ENCODE measurements at places on chromosomes 4 and X. TPM values are rescaled to one million over a fixed set of nuclear protein-coding genes. Genes with fewer than 3 reads are reported as not detected.

The CLNK gene
- total RNA-seq: not detected

The KIF4A gene
- 3.5 TPM for total RNA-seq

The CPLX1 gene
- 0.92 TPM for total RNA-seq

The TLR3 gene
- 0.21 TPM for total RNA-seq

The AKAP4 gene
- total RNA-seq: not detected

The TMEM150C gene
- total RNA-seq: 5.6 TPM

DNA sequence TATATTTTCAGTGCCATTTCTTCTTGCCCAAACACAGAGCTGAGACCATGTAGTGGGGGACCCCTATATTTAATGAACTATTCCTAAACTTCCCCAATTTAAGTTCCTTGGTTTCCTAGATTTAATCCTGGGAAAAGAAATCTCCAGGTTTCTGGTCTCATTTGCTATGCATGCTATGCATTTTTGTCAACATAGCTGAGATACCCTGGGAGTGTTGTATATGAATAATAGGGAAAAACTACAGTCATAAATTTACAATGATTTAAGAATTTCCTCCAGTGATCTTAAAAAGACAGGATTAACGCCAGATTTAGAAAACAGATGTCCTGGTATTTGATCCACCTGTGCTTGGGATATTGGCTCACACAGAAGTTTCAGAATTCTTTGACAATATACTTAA, 136.8 kb upstream of the RAPGEF2 start:
- no peak for DNase-seq

- DNase-seq: no peak
Measured at GRCh38 chrX:111129921-111130320, 33.9 kb downstream of the PAK3 start.

DNA sequence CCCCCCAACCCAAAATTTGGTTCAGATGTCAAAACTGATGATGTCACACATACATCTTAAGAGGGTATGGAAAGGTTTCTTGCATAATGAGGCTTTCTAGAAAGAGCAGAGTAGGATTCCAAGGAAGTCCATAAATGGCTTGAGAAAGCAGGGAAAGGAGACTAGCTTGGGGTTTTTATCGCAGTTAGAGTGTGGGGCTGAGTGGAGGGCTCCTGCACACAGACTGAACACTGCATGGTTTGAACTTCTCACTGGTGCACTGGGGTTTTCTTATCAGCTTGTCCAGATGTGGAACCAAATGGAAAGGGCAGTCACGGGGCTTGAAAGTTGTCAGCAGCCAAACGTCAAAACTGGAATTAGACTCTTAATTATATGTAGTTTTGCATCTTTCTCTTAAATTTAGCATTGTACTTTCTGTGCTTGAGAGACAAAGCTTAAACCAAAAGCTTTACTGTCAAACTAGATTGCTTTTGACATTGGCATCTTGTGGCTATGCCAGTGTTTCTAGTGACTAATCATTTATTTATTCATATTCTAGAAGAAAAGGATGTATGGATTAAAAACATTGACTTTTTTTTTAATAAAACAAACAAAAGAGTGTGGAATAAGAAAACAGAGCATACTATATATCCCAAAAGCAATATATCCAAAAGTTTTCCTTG, 78.3 kb upstream of the STIM2 start:
- no peak for DNase-seq

- no peak for DNase-seq
Measured at GRCh38 chr4:128854433-128854832, 44.9 kb downstream of the JADE1 start.

DNA sequence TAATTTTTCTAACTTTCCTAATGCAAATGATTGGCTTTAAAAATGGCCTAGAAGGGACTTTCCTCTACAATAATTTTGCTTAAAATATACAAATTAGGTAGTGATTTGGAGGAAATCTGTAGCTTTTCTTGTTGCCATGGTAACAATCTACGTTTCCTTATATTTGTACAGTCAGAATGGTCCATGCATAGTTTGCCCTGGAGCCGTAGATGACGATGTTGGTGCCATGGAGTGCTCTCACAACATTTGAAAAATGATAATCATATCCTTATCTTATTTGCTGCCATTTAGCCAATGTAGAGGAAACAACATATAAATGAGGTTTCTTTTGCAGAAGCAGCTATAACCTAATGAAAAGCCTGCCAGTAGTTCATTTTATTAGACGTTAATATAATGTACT, 89.0 kb upstream of the NMU start:
- DNase-seq: no peak

DNA sequence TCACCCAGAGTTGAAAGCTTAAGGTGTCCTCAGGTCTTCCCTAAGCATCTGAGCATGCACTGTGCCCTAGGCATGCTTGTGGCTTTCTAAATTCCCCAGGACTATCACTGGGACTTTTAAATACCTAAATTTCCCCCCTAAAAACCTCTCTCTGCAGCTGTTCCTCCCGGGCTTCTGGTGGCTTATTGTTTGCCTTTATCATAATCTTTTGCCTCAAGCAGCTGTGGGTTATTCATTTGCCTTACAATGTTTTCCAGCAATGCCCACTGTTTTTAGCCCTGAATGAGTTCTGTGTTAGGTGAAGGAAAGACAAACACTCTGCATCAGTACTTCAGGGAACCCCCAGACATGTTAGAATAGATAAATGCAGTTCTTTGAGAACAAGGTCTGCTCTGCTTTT, 455.0 kb downstream of the ZIC3 start:
- DNase-seq: no peak

- DNase-seq: no peak
Measured at GRCh38 chr4:75737398-75737797, 13.0 kb downstream of the USO1 start.

- DNase-seq: no peak
Measured at GRCh38 chrX:81957900-81958545, 756.1 kb downstream of the SH3BGRL start.

DNA sequence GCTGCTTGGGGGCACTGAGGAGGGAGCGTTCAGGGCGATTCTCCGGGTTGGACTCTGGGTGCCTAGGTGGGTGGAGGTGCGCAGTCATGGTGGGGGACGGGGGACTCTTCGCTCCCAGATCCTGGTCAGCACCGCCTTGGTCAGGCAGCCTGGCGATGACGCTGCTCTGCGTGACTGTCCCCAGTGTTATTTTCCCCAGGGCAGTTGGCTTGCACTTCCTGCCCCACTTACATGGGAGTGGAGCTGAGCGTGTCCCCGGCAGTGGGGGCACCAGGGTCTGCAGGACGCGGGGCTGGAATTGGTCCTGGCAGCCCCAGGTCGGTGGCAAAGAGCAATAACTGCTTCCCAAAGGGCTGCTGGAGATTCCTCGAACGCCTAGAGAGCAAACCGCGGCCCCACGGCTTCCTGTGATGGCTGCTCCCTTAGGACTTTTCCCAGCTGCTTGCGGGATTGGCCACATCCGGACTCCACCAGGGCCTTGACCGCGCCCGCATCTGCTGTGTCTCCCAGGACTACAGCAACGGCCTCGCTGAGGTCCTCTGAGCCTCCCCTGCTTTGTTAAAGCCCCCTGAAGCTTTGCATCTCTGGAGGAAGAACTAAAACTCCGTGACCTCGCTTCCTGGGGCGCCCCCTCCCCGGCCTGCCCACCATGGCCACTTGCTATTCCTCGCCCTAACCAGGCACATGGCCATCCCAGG, 35.3 kb upstream of the GPR78 start:
- no peak for DNase-seq

GRCh38 chrX:65781845-65782244, 114.4 kb downstream of the MSN start:
- no peak for DNase-seq

GRCh38 chr4:40246011-40246900, 49.4 kb downstream of the RHOH start:
- DNase-seq: no peak

DNA sequence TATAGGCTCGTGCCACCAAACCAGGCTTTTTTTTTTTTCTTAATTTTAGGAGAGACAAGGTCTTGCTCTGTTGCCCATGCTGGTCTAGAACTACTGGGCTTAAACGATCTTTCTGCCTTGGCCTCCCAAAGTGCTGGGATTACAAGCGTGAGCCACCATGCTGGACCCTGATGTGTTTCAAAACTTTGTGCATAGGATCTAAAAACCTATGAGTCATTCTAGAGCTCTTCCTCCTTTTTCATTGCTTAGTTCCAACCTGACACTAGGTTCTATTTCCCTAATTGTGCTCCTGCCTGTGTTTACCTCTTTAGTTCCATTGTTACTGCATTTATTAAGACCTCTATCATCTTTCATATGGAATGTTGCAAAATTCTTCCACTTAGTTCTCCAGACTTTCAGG, 57.3 kb downstream of the HPGD start:
- DNase-seq: no peak

- no peak for DNase-seq
Measured at GRCh38 chrX:136794080-136794479, 13.3 kb upstream of the ARHGEF6 start.

DNA sequence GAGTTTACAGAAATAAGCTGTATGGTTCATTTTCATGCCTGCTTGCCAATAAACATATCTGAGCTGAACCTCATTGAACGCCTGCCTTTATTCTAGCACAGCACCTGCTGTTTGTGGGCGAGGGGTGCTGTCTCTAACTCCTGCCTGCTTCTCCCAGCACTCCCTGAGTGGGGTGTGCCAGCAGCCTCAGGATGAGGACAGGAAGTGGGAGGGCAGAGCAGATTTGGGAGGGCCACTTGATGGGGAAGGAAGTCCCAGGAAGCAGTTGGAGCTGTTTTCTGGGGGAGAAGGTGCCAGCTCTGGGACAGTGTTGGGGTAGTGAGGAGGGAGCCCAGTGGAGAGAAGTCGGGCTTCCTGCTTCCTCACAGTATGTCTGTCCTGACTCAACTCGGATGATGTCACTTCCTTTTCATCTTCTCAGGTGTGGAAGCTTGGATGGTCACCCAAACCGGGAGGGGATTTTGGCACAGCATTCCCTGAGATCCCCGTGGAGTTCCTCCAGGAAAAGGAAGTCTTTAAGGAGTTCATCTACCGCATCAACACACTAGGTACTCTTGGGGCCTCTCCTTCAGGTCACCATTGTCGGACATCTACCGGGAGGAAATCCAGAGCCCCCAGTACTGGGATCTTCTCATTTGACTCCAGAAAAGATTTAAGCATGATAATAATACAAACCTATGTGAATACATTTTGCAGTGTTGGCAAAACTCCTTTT, 29.0 kb upstream of the MSANTD1 start:
- no peak for DNase-seq

GRCh38 chr4:108730579-108730978, 32.3 kb downstream of the ETNPPL start:
- DNase-seq: no peak

DNA sequence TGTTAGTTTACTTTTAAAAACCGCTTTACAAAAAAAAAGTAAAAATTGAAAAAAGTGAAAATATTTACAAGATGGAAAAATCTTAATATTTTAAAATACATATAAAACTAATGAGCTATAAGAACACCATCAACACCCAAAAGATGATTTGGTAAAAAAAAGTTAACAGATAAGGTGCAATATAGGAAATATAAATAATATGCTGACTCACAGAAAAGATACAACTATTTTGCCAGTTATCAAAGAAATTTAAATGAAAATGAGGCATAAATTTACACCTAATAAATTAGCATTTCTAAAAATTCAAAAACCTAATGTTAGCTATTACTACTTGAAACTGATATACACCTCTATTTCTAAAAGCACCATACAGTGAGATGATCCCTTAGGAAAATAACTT, 54.5 kb downstream of the BRWD3 start:
- no peak for DNase-seq

DNA sequence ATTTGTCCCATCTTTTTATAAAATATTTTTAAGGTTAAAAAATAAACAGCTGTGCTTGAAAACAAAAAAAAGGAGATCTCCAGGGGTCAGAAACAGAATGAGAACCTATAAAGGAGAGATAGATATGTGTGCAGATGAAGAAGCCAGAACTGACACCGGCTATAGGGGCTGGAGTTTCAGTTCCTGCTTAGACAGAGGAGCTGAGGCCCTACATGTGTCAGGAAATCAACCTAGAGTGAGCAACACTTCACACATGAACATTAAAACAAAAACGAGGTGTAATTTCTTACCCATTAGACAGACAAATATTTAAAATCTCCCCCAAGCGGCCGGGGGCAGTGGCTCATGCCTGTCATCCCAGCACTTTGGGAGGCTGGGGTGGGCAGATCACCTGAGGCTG, 17.8 kb upstream of the HUWE1 start:
- DNase-seq: no peak

DNA sequence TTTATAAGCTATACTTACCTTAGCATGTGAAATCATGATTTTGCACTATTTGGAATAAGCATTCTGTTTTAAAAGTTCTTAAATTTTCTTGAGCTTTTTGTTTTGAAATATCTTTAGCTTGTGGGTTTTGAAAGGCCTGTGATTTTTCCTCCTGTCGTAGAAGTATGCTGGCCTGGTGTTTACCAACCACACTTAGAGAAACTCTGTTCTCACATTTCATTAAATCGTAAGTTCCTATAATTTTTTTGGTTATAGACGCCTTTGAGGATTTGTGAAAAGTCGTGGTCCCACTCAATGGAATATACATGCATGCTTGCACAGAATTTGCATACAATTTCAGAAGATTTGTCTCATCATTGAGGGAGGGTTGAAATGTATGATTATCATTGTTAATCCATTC, 63.6 kb downstream of the PDLIM5 start:
- no peak for DNase-seq

DNA sequence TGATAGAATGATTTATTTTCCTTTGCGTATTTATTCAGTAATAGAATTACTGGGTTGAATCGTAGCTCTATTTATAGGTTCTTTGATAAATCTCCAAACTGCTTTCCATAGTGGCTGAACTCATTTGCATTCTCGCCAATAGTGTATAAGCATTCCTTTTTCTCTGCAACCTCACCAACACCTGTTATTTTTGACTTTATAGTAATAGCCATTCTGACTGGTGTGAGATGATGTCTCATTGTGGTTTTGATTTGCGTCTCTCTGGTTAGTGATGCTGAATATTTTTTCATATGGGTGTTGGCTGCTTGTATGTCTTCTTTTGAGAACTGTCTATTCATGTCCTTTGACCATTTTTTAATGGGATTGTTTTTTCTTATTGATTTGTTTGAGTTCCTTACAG, 160.7 kb downstream of the MID1IP1 start:
- no peak for DNase-seq
